Fibroblast of skin of scalp (primary cell): ENCODE measurements at places on chromosomes 3 and 15.

- DNase-seq, result no peak
These were observed 673.7 kb downstream of the DIPK2A start for GRCh38 chr3:144645300-144645699.

- DNase-seq, result no peak
These were observed 4.9 kb downstream of the LIMD1 start for GRCh38 chr3:45599424-45599886.

- no peak for DNase-seq
These were observed 118.4 kb downstream of the ADCY5 start for GRCh38 chr3:123330441-123330991.

DNA sequence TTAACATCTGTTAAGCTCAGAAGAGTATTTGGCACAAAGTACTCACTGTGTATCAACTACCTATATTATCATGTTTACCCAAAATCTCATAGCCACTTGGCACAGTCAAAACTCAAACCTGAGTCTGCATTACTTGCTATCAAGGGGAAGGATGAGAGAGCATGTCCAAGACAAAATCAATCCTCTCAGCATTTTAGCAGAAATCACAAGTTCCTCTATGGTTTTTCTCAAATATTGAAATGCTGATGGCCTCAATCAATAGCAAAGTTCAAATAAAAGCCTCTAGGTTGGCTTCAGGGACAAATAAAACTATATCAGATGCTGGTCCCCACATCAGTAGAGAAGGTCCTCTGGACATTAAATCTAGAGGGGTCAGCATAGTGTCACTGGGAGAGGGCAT, 14.3 kb downstream of the TBC1D2B start:
- DNase-seq, result no peak

DNA sequence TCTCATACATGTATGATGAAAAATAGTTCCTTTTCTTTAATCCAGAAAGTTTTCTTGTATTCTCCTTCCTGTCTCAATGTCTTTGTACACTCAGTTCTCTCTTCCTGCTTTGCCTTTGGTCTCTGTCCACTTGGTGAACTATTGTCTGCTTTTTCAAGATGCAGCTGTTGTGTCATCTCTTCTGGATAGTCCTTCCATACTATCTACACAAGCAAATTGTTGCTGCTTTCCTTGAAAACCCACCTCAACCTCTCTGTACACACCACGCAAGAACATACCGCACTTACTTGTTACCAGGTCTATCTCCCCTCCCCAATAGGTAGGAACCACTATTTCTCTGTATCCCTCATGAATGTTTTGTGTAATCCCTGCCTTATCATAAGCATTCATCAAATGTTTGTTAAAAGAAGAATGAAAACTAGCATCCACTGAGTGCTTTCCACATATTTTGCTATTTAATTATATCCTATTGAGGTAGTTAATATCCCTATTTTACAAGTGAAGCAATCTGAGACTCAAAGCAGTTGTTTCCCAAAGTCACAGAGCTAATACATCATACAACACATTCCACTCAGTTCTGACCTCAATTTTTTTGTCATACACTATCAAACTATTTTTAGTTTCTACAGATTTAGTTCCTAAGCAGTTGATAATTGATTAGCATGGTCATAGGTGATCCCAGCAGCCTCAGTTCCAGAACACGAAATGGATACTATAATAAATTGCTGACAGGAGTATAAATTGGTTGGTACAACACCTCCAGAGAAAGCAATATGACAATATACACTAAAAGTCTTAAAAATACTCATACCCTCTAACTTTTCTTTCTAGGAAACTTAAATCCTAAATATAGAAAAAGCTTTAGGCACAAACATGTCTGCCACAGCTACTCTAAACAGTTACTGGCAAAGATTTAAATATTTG, 19.6 kb downstream of the HACL1 start:
- no peak for DNase-seq

DNA sequence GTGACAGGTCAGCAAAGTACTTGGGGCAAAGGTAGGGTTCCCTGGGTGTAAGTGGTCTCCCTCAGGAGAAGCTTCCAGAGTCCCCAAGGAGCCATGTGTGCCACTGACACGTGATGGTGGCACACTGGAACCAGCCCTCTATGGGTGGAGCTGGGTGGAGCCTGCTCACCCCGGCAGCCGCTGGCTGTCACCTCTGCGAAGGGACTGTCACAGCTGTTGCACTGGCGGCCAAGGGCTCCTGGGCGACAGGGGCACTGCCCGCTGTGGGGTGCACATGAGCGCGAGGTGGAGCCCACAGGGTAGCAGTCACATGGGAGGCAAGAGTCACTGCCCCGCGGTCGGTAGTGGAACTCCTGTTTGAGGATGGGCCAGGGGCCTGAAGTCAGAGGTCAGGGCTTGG, 12.0 kb downstream of the CELSR3 start:
- DNase-seq, result no peak

GRCh38 chr3:152307829-152308474, 39.2 kb downstream of the MBNL1 start:
- peak; percentile 56 for DNase-seq

DNA sequence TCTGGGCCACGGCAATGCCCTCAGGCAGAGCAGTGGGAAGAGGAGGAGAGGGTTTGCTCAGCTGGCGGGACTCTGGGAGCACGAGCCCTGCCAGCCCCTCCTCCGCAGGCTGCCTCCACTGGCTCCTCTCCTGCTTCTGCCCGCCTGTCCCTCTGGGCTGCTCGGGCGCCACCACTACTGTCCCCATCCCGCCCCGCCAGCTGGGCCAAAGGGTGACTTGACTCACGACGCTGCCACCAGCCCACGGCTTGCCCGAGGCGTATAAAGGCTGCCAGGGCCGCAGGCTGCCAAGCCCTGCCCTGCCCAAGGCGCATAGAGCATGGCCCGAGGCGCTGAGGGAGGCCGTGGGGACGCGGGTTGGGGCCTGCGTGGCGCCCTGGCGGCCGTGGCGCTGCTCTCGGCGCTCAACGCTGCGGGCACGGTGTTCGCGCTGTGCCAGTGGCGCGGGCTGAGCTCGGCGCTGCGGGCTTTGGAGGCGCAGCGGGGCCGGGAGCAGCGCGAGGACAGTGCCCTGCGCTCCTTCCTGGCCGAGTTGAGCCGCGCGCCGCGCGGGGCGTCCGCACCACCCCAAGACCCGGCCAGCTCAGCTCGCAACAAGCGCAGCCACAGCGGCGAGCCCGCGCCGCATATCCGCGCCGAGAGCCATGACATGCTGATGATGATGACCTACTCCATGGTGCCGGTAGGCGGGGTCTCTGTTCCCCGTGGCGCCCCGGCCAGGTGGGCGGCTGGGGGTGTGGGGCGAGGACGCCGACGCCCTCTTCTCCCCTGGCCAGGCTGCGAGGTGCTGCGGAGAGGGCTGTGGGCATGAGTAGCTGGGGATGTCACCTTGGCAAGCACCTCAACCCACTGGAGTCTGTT, at the start of gene GLDN:
Gene GLDN (plus strand): TSS at position 290 of the 861 bp plus-strand sequence. CDS start 30 bp downstream, at position 320.
- DNase-seq, result peak; percentile 15

- DNase-seq, result no peak
These were observed 240.8 kb upstream of the CNTN6 start for GRCh38 chr3:852033-852432.

DNA sequence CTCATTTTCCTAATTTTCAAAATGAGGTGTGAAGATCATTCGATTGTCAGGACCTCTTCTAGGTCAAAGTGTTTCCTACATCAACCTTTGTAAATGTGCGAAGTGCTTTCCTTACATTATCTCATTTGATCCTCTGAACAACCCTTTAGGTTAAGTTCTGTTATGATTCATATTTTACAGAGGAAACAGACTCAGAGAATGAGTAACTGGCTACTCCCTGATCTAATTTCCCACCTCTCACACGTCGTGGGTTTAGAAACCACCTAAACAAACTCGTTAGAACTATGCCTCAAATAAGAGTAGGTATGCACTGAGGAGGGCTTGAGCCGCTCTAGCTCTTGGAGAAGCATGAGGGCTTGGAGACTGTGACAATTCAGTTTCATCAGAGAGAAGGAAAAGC, 148.6 kb downstream of the CD47 start:
- DNase-seq, result no peak

DNA sequence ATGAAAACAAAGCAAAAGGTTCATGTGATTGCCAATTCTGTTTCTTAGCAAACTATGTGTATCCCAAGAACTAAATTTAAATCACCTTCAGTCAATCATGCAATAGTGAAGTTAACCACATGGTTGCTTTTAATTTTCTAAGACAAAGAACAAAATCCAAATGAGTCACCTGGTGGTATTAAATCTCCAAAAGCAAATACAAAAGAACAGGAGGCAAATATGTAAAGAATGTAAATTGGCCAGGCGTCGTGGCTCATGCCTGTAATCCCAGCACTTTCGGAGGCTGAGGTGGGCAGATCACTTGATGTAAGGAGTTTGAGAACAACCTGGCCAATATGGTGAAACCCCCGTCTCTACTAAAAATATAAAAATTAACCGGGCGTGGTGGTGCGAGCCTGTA, 54.2 kb upstream of the PIK3R4 start:
- no peak for DNase-seq

DNA sequence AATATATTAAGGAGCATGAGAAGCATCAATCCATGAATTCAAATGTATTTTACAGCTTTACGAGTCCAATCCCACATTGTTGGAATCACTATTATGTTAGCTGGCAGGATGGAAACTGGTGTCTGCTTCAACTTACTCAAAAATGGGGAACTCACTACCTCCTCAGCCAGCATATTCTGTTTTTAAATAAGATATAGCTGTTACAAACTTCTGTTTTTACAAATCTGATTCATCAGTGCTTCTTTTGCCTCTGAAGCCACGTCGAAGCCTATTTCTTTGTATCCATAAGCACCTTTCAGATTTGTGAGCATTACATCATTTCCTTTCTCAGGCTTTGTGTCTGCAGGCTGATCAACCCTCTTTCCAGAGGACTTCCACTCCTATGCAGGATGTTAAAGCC, 105.9 kb downstream of the TPRG1 start:
- peak; percentile 36 for DNase-seq

DNA sequence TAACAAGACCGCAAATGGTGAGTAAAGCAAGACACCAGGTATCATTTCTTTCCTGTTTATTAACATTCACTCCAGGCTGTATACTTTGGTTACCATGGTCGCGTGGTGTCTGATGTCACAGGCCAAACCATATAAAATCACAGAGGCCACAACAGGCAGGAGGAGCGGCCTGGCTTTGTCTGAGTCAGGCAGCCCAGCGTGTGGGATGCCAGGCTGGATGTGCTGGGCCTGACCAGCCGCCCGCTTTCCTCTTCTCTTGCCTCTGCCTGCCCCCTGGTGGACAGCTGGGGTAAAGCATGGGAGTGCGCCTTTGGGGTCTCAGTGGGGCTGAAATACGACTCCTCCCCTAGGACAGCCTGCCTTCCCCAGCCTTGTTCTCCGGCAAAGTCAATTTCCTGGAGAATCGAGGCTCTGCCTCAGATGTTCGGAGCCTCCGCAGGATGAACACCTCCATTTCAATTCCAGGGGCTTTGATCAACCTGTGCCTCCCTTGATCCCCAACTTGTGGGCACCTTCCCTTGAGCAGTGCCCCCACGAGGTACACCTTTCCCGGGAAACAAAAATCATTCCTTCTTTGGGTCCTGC, 78.2 kb downstream of the CCNL1 start:
- peak; percentile 95 for DNase-seq

- DNase-seq, result no peak
These were observed 63.8 kb downstream of the CASR start for GRCh38 chr3:122247087-122247824.

DNA sequence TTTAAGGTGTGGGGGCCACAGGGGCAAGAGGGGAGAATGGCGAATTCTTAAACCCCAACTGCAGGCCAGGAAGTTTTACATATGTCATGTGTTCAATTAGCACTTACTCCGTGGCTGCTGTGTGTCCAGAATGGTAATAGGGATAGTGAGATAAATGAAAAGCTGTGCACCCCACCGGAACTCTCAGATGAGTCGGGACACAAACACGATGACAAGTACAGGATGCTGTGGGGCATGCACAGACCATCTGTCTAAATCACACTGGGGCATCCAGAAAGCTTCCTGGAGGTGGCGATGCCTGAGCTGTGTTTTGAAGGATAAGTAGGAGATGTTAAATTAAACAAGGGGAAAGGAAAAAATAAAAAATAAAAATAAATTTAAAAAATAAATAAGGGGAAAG, 18.3 kb upstream of the TMEM158 start:
- DNase-seq, result no peak

GRCh38 chr3:31529421-31529820, 3.3 kb upstream of the STT3B start:
- DNase-seq, result no peak

- no peak for DNase-seq
These were observed 34.5 kb upstream of the BNC1 start for GRCh38 chr15:83318861-83319415.

GRCh38 chr3:59919586-59919985, 869.8 kb upstream of the CFAP20DC start:
- no peak for DNase-seq

DNA sequence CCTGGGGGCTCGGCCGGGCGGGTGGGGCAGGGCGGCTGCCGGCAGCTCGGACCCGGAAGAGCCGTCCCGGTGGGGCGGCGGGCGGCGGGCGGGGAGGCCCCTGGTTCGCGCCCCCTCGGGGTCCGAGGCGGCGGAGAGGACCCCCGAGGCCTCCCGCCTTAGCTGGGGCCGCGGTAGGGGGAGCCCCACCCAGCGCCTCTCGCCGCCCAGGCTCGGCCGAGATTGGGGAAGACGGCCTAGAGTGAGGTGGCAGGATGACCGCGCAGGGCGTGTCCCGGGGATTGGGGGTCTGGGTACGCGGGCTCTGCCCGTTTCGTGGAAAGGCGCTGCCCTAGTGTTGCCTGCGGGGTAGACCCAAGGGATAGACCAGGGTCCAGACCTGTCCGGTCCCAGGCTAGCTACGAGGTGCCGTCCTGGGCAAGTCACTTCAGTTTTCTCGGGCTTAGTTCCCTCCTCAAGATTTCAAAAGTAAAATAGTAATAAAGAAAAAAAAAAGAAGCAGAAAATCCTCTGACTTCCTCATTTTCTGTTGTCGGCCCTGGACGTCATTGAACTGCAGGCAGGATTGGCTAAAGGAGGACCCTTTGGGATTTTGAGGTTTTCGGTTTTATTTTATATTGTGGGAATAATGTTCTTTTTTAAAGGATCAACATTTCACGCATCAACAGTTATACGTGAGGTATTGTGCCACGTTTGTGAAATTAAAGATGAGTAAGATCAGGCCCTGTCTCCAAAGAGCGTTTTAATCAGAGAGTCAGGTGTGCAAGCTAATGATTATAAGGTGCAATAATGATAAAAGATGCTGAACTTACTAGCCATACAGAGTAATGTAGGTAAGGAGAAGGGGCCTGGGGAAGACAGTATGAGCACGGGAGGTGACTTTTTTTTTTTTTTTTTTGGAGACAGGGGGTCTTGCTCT, 679 bp downstream of the IQGAP1 start:
- peak; percentile 61 for DNase-seq

GRCh38 chr15:65195548-65195923, 10.4 kb upstream of the CLPX start:
- no peak for DNase-seq
